ENCODE measurements at places on chromosomes 6 and 20.

GRCh38 chr6:54138795-54139194 is 27.6 kb downstream of the MLIP start:
- no peak for DNase-seq

DNA sequence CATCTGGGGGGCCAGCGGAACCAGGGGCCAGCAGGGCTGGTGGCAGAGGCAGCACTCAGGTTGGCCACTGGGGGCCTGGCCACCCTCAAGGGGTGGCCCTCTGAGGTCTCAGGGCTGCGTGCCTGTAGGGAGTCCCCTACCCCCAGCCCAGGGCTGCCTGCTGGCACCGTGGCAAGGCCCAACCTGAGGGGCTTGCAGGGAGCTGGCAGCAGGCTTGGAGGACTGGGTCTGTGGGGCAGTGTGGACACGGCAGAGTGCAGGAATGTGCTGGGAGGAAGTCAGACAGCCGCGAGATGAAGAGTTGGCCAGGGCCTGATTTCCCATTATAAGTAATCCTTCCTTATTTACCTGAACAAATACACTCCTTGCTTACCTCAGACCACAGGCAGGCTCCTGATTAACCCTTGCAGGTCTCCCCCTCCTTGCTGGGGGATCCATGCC is at the start of gene SPDEF:
Gene SPDEF, minus strand, starts transcription at position 299 of the 441 bp plus-strand sequence. CDS start 11,874 bp downstream, outside the sequence.
- no peak for DNase-seq

DNA sequence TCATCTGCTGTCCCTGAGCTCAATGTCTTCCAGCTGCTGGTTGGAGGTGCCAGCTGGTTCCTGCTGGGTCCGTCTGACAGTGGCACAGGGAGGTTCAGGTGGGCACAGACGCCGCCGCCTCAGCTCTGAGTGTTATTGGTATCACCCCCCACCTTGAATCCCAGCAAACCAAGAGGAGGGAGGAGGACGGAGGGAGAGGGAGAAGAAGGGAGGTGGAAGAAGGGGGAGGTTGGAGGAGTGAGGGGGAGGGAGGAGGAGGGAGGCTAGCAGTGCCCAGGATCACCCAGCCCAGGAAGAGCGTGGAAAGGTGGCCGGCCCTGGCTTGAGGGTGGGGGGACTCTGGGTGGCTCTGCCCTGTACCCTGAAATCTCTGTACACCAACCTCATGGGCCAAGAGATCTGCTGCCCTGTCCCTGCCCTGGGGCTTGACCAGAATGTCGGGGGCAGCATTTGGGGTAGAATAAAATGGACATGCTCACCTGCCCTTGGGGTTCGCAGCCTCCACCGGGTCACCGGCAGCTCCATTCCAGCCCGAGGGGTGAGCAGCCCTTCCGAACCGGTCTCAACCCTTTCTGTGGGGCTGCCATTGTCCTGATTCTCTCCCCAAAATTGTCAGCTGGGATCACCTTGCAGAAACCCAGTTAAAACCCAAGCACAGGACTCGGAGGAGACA is 17.1 kb downstream of the NTSR1 start:
- no peak for DNase-seq

DNA sequence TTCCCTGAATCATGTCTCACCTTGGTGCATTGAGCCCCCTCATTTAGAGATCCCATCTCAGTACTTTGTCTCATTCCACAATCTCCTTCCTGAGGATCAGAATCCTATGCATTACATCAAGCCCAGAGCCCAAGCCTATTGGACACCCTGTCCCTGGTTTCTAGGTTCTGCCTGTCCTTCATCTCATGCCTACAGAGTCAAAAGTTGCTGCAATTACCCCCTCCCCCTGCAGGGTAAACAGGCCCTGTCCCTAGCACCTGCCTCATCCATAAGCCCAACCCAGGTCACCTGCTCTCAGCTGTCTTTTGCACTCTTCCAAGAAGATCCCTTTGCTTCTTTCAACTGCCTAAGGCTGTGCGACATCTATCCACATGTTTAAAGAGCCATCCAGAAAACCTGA is 93.9 kb downstream of the SPTLC3 start:
- no peak for DNase-seq

DNA sequence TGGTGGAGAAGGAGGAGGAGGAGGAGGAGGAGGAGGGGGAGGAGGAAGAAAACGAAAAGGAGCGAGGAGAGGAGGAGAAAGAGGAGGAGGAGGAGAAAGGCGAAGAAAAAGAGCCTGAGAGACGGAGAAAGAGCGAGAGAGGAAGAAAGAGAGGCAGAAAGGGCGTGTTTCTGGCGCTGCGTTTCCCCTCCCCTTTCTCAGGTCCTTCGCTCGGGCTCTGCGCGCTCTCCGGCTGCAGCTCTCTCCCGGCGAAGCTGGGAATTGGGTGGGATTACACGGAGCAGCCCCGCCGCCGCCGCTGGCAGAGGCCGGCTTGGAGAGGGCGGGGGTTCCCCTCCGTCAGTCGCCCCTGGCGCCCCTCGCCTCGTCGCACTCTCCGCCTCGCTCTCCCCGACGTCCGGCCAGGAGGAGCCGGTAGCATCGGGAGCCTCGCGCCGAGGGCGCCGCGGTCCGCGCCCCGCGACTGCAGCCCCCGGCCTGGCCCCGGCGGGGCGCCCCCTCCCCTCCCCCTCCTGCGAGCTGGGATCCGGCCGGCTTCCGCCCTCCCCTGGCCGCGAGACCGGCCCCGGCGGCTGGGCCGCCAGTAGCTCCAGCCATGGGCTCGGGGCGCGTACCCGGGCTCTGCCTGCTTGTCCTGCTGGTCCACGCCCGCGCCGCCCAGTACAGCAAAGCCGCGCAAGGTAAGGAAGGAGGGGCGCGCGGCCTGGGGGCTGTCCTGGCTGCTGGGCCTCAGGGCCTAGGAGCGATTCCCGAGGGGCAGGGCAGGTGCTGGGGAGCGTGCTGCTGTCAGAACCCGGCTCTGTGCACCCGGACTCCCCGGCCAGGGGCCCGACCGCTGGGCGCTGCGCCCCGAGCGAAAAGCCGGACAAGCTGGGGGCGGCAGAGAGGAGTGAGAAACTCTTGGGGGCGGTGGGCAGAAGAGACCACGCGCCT is at the start of gene SCUBE3:
Gene SCUBE3, plus strand, starts transcription at position 133 of the 933 bp plus-strand sequence. Its CDS starts 463 bp downstream, at position 596.
- DNase-seq: no peak

GRCh38 chr20:4925842-4926530 is 75.3 kb downstream of the SLC23A2 start:
- DNase-seq: no peak

Measured in effector CD4-positive, alpha-beta T cell (primary cell).